ENCODE measurements at places on chromosomes 12 and 14.

DNA sequence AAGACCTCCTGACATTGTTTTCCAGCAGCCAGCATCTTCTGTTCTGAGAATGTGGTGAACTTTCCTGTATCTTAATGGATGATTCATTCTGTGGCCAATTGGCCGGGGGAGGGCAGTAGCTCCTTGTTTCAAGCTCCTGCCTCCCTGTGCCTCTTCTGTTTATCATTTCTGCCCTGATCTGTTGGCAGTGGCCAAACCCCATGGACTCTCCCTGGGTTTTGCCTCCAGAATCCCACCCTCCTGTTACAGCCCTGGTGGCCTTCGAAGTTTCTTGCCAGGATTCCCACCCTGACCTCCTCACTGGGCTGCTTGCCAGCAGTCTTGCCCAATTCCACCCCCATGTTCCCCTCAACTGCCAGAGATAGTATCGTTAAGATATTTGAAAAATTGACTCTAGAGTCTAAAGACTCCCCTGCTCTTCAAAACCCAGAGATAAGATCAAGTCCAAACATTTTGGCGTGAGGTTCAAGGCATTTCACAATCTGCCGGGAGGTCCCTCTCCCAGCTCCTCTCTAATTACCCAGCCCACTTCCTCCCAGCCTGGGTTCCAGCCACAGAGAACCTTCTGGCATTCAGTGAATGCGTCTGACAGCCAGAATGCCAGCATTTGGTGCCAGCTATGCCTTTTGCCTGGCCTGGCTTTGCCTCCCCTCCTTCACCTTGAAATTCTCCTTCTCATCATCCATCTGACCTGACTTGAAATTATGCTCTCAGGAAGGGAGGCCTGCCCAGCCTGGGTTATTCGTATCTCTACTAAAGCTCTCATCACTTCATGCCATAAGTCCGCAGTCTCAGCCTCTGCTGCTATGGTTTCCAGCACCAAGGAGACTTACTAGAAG, 37.7 kb upstream of the TXNRD1 start:
- no peak for DNase-seq

DNA sequence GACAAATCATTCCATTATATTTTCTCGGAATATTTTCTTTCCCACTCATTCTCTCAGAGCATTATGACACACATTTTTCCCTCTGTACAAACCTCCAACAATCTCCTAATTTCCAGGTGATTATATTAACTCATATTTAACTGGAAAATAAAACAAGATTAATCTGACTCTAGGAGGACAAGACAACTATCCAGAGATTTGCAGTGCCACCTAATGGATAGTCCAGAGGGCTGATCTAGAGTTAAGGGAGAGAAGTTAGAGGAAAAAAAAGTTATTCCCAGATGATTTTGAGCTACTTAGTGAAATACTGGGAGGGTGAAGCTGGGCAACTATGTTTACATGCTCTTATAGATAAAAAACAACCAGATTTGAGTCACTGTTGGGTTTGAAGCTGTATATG, 161.7 kb downstream of the ALX1 start:
- DNase-seq: no peak

GRCh38 chr12:95182868-95183415, 34.3 kb downstream of the FGD6 start:
- DNase-seq: no peak

- peak; percentile 39 for DNase-seq
Measured at GRCh38 chr12:66548338-66549049, 130.4 kb downstream of the GRIP1 start.

- DNase-seq: no peak
Measured at GRCh38 chr12:40692765-40693206, 547 bp downstream of the CNTN1 start.

Data from germinal center (tissue), 1 donor.